Fibroblast of the conjunctiva (primary cell): ENCODE measurements at places on chromosomes 6 and 20.

GRCh38 chr6:108557494-108558371 lies 3.0 kb upstream of the FOXO3 start:
- DNase-seq: no peak

DNA sequence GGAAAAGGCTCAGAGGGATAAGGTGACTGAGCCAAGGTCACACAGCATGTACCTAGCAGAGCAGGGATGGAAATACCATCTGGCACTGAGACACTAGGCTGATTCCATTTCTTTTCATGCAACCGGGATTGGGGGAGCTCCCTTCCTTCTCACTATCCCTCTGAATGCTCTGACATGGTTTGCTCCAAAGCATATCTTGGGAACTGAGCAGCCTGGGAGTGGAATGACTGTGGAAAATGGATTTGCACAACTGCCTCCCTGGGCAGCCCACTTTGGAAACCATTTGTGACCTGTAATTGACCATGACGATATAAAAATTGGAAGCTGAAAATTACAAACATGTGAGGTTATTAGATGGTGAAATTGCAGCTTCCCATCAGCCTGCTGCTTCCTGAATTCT lies 309.0 kb upstream of the CHD6 start:
- DNase-seq: no peak

DNA sequence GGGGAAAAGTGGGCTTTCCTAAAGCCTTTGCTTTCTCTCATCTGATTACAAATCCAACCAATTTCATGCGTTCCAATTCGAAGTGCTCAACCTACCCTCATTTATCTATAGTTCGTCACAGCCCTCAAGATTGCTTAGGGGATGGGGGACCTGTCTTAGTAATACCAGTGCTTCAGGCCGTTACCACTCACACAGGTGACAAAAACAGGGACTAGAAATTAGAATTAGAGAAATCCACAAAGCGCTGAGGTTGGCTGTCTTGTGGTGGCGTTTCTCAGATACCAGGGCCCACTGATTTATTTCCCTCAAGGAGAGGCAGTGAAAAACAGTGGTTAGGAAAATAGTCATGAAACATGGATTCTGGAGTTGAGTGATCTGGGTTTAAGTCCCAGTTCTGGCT lies 121.6 kb upstream of the SPACA1 start:
- no peak for DNase-seq

- no peak for DNase-seq
Observed at GRCh38 chr20:23147647-23147963, 61.5 kb upstream of the CD93 start.

GRCh38 chr20:46563170-46563859 lies 12.9 kb upstream of the OCSTAMP start:
- DNase-seq: no peak

- DNase-seq: no peak
Observed at GRCh38 chr20:36167902-36168503, 13.5 kb downstream of the EPB41L1 start.

- DNase-seq: no peak
Observed at GRCh38 chr6:79874531-79875134, 72.7 kb downstream of the ELOVL4 start.

GRCh38 chr6:165823609-165824326 lies 160.7 kb upstream of the PDE10A start:
- DNase-seq: no peak

DNA sequence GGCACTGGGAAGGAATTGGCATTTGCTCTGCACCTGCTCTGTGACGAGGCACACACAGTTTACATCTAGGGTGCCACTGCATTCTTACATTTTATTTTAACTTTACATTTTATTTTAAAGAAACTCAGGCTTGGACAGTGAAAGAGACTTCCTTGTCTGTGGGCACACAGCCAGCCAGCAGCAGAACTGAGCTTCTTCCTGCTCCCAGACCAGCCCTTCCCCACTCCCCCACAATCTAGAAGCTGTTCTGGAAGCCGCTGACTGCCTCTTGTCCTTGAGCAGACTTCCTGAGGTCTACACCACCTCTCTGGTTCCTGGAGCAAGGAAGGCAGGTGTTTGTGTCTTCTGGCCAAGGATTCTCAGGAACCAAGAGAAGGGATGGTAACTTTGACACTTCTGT lies 27.9 kb upstream of the CD93 start:
- DNase-seq: no peak

GRCh38 chr6:32932132-32932868 lies 8.5 kb downstream of the HLA-DMB start:
- no peak for DNase-seq

DNA sequence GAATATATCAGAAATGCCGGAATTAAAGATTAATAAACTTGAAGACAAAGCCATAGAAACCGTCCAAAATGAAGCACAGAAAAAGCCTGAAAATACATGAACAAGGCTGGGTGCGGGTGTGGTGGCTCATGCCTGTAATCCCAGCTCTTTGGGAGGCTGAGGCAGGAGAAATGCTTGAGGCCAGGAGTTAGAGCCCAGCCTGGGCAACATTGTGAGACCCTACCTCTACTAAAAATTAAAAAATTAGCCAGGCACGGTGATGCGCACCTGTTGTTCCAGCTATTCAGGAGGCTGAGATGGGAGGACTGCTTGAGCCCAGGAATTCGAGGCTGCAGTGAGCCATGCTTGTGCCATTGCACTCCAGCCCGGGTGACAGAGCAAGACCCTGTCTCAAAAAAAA lies 32.9 kb downstream of the REV3L start:
- DNase-seq: no peak

DNA sequence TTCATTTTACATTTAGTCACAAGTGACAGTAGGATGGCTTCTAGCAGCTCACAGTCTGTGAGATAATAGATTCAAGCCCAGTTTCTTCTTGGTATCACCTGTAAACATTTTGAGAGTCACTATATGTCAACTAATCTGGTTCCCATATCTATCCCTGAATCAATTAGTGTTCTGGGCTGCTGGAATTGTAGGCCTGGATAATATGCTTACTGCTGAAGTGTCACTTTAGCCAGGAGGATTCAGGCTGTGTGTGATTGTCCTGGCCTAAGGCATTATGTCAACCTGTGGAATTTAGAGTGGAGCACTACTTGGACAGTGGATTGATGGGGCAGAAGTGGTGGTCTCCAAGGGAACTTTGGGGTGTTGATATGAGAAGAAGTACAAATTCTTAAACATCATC lies 1071.8 kb upstream of the CITED2 start:
- DNase-seq: no peak

GRCh38 chr6:131486608-131487007 lies 86.4 kb upstream of the ARG1 start:
- DNase-seq: no peak

GRCh38 chr6:158347335-158347734 lies 35.1 kb downstream of the TULP4 start:
- no peak for DNase-seq

DNA sequence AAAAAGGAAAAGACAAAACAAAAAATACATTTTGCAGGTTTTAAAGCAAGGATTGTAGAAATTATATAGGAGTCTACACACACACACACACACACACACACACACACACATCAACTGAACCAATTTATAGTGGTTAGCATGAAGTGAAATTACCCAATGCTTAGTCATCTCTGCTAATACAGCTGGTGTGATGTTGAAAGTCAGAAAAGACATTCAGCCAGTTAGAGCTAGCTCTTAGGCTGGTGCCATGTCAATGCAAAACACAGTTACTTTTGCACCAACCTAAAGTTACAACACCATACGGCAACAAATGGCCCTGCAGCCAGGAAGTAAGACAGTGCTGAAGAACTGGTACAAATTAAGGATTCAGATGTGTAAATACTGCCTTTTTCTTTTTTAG lies 15.2 kb downstream of the FAM210B start:
- DNase-seq: peak; percentile 91

GRCh38 chr6:1473166-1473565 lies 83.8 kb downstream of the FOXF2 start:
- DNase-seq: no peak

DNA sequence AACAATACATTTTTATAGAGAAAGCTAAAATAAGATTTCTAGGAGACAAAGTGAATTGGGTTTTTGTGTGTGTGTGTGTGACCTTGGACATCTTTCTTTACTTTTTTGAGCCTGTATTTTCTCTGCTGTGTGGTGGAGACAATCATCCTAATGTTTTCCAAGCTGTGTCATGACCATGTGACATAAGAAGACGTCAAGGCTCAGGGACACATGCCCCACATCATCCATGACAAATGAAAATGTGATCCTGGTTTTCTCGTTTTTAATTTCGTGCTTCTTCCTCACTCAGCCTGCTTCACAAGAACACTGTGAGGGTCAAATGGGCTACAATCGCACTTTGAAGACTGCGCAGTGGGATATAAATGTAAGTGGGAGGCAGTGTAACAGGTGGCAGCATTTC lies 3.9 kb upstream of the BTNL2 start:
- DNase-seq: no peak

GRCh38 chr6:49110916-49111315 lies 352.1 kb downstream of the MMUT start:
- DNase-seq: no peak

DNA sequence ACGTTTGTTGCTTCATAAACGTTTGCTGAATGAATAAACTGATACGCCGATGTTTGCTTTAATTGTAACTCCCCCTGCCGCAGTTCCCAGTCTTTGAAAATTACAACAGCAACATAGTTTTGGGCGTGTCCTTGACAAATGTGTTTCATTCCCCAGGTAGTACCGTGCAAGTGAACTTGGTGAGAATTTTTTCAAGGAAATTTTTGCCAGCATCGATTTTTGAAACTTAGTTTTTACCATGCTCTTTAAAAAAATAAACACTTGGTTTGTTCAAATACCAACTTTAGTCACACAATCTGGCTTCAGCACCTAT lies 60.1 kb downstream of the FAM217A start:
- no peak for DNase-seq

GRCh38 chr6:91539456-91539855 lies 952.6 kb upstream of the MAP3K7 start:
- DNase-seq: no peak

- DNase-seq: peak; percentile 10
Observed at GRCh38 chr6:112781241-112781640, 434.1 kb downstream of the RFPL4B start.

DNA sequence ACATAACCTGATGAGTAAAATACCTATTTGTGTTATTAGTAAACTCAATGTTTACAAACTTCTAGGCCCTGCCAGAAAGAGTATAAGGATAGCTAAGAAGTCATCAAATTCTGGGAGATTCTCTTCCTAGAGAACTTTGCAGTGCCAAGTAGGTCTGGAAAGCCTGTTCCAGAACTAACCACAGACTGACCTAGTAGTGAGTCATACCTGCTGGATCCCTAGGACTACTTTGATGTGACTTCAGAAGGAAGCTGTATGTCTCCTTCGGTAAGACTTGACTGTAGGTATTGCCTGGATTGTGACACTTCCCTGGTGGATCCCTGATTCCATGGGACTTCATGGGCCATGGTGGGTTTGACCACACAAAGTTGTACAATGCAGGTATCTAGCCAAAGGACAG lies 131.7 kb downstream of the DNAH8 start:
- DNase-seq: no peak

DNA sequence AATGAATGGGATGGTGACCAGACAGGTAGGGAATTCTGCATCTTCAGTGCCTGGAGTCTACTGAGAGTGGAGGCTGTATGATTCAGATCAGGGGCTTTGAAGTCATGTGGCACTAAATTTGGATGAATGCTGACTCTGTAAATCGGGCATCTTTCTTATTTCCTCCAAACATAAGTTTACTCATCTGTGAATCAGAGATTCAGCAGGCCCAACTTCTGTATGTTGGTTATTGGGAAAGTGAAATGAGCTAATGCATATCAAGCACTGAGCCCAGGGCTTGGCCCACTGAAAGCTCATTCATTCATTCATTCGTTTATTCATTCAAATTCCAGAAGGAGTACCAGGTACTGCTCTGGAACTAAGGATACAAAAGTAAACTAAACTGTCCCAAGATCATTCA lies 192.3 kb upstream of the RIN2 start:
- no peak for DNase-seq

DNA sequence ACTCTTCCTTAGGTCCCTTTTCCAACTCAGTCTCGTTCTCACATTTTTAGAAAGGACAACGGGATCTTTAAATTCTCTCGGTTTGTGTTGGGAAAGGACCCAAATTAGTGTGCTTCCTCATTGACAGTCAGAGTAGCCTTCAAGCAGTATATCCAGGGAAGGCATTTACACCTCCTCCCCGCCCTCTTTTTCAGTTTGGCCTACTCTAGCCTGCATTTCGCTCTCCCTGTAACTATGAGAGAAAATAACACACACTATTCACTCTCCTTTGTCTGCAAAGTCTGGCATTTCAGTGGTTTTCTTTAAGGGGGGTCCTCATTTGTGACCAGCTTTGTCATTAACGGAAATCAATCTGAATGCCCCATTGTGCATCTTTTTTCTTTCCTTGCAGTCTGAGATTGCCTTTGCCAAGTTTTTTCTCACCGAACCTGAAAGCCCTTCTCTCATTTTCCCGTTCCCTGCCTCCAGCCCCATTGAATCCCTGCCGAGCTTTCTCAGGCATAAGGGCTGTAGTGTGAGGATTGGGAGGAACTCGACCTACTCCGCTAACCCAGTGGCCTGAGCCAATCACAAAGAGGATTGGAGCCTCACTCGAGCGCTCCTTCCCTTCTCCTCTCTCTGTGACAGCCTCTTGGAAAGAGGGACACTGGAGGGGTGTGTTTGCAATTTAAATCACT lies 393 bp upstream of the FABP7 start:
- no peak for DNase-seq

DNA sequence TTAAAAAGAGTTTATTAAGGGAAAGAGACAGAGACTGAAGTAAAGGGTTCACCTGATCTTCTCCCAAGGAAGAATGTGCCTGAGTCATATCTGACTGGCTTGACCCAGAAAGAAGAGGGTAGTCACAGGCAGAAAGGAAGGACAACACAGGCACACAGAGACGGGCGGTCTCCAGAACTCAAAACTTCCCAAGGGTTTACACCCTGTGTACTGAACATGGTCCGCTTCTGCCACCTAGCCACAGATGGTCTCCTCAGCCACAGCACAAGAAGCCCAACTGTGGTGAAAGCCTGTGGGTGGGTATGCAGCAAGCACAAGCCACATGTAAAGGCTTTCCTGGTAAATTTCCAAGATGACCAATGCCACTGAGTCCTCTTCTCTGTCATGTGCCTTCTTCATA lies 17.2 kb downstream of the UNC5CL start:
- peak; percentile 13 for DNase-seq

- no peak for DNase-seq
Observed at GRCh38 chr20:60806354-60806753, 445.7 kb upstream of the CDH4 start.
